ENCODE measurements at places on chromosomes 12 and 14. TPM values are rescaled to one million over a fixed set of nuclear protein-coding genes. Genes with fewer than 3 reads are reported as not detected.

- DNase-seq = no peak
These were observed 2.8 kb downstream of the LRRC74A start for GRCh38 chr14:76829013-76829365.

The C14orf39 gene
- total RNA-seq = not detected

- no peak for DNase-seq
These were observed 220.4 kb downstream of the NUBPL start for GRCh38 chr14:31781578-31781977.

The GLIPR1L1 gene
- total RNA-seq = not detected

- DNase-seq = no peak
These were observed 24.7 kb downstream of the SUSD6 start for GRCh38 chr14:69635981-69636639.

Data from left colon (tissue), 2 donors.